ENCODE measurements at places on chromosomes 6 and 20.

DNA sequence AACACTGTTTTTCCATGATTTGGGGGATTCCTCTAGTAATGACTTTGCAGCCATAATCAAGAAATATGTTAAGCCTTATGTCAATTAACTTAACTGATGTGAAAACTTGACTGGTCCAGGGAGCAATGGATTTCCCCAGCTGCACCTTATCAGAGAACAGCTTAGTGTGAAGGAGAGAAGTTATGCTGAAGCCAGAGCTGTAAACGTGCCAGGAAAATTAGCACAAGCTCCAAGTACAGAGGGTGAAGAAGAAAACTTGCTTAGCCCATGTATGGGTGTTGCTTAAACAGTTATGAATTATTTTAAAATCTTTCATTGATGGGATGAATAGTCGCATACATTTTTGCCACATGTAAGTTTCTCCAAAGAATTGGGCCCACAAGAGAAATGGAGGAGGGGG, 214.9 kb upstream of the RNF217 start:
- DNase-seq, result no peak

- no peak for DNase-seq
These were observed 96.8 kb downstream of the CDH26 start for GRCh38 chr20:60054716-60055634.

DNA sequence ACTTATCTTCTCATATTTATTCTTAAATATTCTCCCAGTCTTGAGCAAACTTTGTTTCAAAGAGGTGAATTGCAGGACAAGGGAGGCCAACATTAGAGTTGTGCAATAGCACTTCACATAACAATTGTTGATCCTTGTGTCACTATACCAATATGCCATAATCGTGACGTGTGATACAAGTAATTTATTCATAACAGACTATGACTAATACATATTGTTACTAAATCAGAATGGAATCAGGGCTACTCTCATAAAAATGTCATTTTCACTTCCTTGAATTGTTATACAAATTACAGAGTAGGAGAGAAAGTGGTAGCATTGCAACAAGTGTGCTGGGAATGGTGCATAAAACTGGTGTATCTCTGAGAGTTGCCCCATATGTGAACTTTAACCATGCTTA, 37.2 kb upstream of the PLCB1 start:
- no peak for DNase-seq

DNA sequence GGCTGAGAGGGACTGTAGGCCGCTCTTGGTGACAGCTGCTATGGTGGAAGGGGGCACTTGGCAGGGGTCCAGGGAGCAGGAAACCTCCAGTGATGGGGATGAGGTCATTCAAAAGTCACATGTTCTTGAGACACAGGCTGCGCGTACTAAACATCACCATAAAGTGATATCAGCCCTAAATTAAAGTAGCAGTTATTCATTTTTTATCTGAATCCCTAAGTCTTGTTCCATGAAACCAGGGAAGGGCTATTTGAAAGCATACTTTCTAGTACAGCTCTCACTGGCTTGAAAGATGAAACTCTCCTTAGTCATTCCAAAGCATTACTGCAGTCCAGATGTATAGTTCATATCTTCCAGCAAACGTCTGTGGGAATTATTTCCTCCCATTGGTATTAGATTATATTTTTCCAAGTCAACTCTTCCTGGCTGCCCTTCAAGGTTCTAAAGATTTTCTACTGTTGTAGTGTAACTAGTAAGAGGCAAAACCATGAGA, 373.1 kb downstream of the CD109 start:
- DNase-seq, result no peak

- no peak for DNase-seq
These were observed 34.6 kb upstream of the PXDC1 start for GRCh38 chr6:3786141-3786540.

DNA sequence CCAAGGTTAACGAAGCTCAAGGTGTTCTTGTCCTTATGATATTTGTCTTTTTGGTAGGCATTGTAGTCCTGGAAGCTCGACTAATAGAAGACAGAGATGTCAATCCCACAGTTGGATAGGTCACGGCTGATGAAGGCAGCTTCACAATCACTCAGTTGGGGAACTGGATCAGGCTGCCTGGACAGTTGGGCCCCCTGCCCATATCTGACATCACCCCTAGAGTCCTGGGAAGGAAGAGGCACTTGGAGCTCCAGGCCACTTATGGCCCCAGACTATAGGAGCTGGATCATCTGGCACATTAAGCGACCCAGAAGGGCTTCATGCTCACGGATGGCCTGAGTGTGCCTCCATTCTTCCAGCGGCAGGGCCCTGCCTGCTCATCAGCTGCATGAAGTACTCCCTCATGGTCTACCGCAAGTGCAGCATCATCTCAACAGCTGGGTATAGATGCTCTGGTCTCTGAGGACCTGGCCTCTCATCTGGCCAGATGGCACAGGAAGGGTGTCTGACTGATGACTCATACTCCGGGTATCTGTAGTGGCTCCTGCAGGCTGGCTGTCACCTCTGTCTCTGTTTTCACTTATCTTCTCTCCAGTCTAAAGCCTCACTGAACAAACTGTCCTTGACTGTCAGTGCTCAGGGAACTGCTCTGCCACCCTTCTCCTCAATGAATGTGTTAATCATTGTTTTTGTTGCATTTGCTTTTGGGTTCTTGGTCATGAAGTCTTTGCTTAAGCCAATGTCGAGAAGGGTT, 29.2 kb upstream of the SSR1 start:
- no peak for DNase-seq

- DNase-seq, result no peak
These were observed 2.1 kb downstream of the AVP start for GRCh38 chr20:3082306-3082951.

DNA sequence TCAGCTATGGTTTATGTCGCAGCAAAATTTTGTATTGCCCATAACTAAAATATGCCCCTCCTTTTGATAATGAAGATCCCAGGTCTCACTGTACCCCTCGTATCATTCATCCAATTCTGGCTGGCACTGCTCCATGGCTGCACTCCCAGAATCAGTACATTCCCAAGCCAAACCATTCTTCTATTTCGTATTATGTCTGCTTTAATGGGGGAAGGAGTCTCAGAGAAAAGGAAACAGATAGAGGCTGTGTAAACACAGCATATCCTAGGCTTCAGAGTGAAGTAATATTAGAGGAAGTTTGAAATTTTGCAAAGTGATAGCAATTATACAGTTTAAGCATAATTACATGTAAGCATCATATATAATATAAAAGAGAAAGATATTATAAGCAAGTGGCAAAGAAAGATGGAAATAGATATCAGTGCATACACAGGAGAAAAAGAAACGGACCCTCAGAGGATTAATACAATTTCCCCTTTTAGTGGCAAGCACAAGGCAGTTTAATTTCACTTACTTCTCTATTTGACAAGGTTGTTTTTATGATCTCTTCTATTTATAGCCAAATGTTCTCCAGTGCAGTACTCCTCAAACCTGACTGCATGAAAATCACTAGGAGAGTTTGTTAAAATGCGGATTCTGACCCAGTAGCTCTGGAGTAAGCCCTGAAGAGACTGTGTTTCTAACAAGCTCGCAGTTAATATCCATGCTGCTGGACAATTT, 56.5 kb upstream of the TENT5A start:
- DNase-seq, result no peak

Measured in cortex of kidney (tissue), 1 donor.